ENCODE measurements at places on chromosomes 11 and 22. TPM values are rescaled to one million over a fixed set of nuclear protein-coding genes. Genes with fewer than 3 reads are reported as not detected.

The OMP gene
- not detected for total RNA-seq

The CD82 gene
- total RNA-seq = 13.1 TPM

The POLR2L gene
- total RNA-seq = 21.7 TPM

- no peak for DNase-seq
Measured at GRCh38 chr22:22698263-22698750, 53.9 kb downstream of the GGTLC2 start.

DNA sequence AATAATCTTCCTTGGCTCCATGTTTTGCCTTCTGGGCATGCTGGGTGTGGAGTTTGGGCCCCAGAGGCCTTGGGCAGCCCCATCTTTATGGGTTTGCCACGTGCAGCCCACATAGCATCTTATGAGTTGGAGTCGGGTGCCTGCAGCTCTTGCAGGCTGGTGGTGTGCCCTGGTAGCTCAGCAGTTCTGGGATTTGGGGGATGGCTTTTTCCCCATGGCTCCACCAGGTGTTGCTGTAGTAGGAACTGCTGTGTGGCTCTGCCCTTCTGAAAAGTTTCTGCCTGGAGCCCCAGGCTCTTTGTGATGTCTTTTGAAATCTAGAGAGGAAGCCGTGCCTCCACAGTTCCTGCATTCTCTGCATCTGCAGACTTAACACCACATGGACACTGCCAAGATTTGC lies 16.8 kb downstream of the EED start:
- DNase-seq = no peak

- DNase-seq = no peak
Measured at GRCh38 chr11:92443199-92443598, 218.6 kb downstream of the FAT3 start.

- no peak for DNase-seq
Measured at GRCh38 chr22:47593911-47594311, 831.5 kb downstream of the TBC1D22A start.

GRCh38 chr22:22417495-22418162 lies 90.9 kb downstream of the ZNF280B start:
- DNase-seq = no peak

DNA sequence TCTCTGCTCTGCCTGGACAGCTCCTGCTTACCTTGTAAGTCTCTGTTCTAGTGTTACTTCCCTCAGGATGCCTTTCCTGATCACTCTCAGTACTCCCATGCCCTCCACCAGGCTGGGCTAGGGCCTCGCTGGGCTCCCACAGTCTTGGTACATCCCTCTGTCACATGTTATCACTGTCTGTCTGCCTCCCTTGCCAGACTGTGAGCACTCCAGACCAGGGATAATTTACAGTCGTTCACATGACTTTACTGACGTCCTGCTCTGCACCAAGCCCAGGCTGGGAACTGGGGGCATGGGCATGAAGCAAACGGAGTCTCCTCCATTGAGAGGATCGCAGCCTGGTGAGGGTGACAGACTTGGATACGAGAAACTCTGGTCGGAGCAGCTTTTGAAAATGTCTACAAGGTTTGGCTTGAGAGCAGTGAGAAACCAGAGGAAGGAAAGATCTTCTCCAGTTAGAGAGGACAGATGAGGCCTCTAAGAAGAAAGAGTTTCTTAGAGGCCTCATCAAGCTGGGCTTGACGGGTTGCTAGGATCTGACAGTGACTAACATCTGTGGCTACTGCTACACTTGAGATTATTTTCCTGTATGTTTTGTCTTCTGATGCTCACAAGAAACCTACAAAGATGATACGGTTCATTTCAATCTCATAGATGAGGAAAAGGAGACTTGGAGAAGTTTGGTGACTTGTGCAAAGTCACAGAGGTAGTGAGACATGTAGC lies 12.5 kb downstream of the USP35 start:
- DNase-seq = no peak
